ENCODE measurements at places on chromosomes 7 and 10.

DNA sequence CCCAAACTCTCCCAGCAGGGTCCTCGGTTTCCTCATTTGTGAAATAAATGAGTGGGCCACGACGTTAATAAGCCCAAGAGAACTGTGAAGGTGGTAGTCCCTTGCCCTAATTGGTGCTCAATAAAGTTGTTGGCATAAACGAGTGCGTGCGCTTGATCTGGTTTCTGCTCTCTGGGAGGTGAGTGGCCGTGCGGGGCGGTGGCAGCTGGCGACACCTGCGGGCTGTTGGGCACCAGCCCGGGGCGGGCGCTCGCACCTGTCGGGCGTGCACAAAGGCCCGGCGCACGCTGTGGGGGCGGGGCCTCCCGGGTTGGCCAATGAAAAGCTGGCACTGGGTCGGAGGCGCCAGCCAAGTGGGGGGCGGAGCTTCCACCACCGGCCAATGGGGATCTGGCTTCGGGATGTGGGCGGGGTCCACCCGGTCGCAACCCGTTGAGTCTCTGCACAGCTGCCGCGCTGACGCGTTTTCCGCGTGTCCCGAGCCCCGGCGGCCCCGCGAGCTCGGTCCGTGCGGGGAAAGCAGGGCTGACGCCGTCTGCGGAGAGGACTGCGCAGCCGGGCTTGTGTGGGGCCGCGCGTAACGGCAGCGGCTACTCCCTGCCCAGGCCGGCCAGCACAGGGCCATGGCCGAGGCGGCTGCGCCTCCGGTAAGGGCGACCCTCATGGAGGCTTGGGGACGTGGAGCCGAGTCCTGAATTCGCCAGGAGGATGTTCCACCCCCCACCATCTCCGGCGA, 23.0 kb downstream of the ZNF783 start:
- DNase-seq, result peak; percentile 96

DNA sequence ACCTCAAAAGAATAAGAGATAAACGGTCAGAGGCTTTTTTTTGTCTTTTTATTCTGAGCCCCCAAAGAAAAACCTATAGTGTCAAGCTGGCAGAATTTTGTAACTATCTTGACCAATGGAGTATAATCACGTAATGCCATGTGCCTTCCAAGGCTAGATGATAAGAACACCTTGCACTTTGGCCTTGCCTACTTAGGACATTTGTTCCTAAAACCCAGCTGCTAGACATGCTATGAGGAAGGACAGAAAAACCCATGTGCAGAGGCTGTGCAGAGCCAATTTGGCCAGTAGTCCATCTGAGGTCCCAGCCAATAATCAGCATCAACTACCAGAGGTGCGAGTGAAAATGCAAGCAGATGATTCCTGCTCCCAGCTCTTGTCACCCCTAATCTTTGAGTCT, 69.9 kb downstream of the EPDR1 start:
- DNase-seq, result no peak

- no peak for DNase-seq
Measured at GRCh38 chr7:140238778-140239652, 62.2 kb upstream of the KDM7A start.

DNA sequence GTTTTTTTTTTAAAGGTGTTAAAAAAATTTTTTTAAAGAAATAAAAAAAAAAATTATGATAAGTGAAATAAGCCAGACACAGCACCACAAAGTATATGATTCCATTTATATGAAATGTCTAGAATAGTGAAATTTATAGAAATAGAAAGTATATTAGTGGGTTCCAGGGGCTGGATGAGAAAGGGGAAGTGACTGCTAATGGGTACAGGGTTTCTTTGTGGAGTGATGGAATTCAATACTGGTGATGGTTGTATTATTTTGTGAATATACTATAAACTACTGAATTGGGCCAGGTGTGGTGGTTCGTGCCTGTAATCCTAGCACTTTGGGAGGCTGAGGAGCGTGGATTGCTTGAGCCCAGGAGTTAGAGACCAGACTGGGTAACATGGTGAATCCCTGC, 82.2 kb downstream of the KBTBD2 start:
- DNase-seq, result no peak

DNA sequence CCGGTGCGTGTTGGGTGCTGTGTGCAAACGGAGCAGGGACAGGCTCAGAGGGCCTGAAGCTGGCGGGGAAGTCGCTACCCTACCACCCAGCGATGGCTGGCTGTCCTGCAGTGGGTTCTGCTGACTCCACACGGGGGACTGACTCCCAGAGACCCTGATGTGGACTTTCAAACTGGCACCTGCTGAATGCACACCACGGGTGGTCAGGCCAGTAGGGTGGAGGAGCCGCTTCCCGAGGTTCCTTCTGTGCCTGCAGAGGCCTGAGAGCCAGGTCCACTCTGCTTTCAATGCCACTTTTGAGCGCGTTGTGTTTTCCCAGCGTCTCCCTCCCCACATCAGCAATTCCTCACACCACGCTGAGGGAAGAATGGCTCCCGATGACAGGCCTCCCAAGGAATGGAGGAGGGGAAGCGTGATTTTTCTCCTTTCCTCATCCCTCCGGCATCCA, 135.3 kb downstream of the ADARB2 start:
- DNase-seq, result no peak

DNA sequence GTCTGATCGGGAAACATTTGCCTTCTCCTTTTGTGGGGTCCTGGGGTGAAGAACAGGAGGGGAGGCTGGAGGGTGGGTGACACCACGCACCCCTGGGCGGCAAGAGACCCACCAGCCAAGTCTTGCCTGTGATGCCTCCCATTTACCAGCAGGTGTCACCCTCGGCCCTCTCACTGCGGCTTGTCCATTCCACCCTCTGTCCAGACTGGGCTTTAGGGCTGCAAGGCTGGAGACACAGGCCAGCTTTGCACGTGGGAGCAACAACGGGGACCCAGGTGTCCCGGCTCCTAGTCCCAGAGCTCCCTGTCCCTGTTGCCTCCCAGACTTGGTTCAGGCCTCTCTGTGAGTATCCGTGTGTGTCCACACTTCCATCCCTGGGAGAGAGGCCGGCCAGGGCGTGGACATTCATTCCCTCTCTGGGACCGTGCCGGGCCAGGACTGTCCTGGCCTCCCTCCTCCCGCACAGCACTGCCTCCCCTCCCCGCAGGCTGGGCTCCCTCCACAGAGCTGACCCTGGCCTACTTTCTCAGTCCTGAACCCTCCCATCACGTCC, 36.2 kb upstream of the GTF2IRD1 start:
- DNase-seq, result peak; percentile 15

DNA sequence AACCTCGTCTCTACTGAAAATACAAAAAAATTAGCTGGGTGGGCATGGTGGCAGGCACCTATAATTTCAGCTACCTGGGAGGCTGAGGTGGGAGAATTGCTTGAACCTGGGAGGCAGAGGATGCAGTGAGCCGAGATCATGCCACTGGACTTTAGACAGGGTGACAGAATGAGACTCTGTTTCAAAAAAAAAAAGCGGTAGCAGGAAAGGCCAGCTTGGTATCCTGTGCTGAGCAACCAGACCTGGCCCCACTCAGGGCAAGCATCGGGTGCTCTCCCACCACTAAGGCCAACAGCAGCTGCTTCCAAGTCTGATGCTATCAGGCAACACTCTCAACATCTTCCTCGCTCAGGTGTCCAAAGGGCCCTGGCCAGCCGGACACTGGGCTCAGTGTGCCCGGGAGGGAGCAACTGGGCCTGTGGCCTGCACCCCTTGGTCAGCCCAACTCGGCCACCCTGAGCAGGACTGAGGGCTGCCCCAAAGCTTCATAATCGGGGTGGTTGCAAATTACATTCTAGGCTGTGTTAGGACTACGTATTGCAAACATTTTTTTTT, 44.3 kb upstream of the MSMB start:
- no peak for DNase-seq

DNA sequence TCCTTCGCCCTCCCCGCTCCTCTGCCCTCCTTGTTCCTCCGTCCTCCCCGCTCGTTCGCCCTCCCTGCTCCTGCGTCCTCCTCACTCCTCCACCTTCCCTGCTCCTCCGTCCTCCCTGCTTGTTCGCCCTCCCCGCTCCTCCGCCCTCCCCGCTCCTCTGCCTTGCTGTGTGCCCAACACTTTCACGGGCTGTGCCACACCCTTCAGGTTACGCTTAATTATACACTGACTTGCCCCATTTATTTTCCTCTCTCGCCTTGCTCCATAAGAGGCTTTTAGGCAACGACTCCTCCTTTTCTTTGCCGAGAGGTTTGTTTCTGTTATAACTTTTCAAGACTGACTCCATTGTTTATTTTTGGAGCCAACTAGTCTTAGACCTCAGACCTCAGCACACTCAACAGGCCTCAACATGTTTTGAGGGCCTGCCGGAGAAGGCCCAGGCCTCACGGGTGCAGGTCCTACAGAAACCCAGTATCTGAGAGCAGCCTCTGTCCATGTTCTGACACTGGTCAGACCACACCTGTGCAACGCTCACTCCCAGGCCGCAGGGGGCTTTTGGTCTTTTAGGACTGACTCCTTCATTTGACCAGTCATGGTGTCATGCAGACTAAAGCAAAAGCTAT, 18.2 kb upstream of the PRKAG2 start:
- DNase-seq, result no peak

DNA sequence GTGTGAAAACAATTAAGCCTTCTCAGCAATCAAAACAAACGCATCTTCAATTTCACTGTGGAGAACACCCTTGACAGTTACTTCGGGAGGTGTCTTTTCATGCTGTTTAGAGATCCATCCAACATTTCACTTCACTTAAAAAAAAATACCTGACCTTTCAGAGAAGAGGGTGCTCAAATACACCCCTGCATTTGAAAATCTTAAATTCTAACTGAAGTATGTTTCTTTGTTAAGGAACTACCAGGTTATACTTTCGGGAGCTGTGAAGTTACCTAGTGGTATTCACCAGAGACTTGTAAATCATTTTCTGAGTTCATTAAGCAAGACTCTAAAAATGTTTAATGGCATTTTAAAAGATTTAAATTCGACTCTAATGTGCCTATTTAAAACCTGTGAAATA, 38.8 kb downstream of the CNPY1 start:
- DNase-seq, result no peak

DNA sequence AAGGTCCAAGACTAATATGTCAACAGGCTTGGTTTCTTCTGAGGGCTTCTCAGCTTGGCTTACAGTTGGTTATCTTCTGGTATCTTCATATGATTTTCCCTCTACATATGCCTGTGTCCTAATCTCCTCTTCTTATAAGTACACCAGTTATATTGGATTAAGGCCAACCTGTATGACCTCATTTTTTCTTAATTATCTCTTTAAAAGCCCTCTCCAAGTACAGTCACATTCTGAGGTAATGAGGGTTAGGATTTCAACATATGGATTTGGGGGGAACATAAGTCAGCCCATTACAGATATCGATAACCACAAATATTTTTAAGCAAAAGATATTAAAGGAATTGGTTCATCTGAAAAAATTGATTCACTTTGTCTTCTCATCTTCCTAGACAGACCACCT, 49.2 kb downstream of the IQUB start:
- no peak for DNase-seq

- no peak for DNase-seq
Measured at GRCh38 chr7:47578579-47579270, 3.2 kb downstream of the TNS3 start.

DNA sequence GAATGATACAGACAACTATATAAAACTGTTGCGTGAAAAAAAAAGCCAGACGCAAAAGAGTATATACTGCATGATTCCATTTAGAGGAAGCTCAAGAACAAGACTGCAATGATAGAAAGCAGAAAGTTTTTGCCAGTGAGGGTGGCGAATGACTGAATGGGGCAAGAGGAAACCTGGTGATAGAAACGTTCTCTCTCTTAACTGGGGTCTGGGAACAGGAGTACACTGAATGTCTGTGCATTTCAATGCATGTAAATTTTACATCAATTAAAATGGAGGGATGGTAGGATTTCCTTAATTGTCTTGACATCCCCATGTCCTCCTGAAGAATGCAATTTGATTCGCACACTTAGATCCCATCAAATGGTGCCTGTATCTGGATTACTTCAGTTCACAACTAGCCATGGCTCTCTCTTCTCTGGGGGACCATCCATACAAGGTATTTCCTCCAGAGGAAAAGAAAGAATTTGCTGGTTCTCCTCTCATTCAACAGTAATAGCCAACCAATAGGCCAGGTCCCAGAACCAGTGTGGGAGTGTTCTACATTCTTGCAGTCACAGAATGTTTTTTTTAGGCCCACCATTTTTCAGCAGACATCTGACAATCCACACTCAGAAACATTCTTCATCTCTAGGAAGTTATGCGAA, 221.0 kb upstream of the KLF14 start:
- DNase-seq, result no peak

DNA sequence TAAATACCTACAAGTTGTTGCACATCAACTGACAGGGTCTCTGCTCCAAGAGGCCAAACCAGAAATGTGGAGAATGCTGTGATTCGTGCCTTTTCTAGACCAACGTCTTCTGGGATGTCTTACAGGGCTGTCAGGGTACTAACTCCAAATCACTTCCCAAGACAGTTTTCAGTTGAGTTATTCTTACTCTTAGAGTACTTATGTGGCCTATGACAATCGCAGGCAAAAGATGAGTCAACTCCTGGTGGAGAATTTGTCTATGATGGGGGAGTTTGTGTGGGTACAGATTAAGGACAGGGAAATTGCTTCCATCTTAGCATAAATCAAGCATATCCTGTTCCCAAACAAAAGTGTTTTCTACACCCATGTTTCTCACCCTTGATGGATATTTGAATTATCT, 734.8 kb downstream of the TNS3 start:
- DNase-seq, result no peak

DNA sequence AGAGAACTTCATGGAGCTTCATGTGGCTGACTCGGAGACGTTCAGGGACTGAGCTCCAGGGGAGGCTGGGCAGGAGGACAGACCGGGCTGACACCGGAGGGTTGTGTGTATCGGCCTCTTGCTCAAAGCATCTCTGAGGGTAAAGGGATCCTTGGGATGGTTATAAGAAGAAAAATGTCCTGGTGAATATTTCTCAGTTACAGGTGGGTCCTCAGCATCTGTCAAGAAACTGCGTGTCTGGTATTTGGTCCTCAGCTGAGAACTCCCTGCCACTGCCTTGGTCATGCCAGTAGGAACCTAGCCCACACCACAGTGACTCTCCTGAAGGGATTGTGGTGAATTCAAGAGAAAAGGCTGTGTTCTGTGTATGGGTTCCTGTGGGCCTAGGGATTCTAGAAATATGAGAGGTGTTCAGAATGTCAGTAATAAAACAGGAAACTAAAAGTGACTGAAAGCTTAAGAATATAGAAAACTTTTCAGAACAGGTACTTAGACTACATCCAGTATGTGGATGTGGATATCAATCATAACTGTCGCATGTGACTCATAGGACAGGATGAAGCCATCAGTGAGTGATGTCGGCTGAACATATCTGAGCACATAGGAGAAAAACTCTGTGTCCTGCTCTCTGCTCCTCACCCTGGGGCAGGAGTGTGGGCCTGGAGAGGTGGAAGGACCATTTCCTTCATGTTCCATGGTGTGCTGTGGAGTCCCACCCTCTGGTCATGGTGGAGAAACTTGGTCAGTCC, 28.4 kb downstream of the MBL2 start:
- no peak for DNase-seq

- no peak for DNase-seq
Measured at GRCh38 chr10:130459011-130459410, 322.8 kb downstream of the GLRX3 start.

- DNase-seq, result no peak
Measured at GRCh38 chr7:46391231-46392201, 470.4 kb upstream of the IGFBP3 start.

Measured in stimulated activated CD4-positive, alpha-beta T cell treated with anti-CD3 and anti-CD28 coated beads, Interleukin-15, amount 100 ng/mL, for 48 hours (primary cell).